ENCODE measurements at places on chromosomes 6 and 20. TPM values are rescaled to one million over a fixed set of nuclear protein-coding genes. Genes with fewer than 3 reads are reported as not detected.

GRCh38 chr6:14706378-14706929 lies 539.4 kb upstream of the JARID2 start:
- no peak for DNase-seq

GRCh38 chr20:14617123-14617522 lies 279.7 kb upstream of the FLRT3 start:
- DNase-seq: no peak

The CCM2L gene
- total RNA-seq: not detected

The CAGE1 gene
- not detected for total RNA-seq

GRCh38 chr20:12591949-12592470 lies 416.8 kb upstream of the SPTLC3 start:
- DNase-seq: no peak

- DNase-seq: no peak
These were observed 3.1 kb downstream of the TRAPPC3L start for GRCh38 chr6:116542426-116542825.

DNA sequence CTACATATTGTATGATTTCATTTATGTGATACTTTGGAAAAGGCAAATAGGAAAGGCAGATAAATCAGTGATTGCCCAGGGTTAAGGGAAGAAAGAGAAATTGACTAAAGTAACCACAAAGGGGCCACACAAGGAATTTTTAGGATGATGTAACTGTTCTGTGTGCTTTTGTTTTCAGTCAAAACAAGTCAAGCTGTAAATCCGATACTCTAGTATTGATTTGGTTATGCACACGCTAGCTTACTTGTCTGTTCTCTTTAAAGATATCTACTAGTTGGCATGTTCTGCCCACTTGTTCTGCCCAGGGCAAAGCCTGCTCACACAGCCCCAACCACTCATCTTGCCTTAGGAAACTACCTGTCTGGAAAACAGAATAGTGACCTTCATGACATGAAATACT lies 6.4 kb downstream of the FBXL4 start:
- no peak for DNase-seq

GRCh38 chr6:37200085-37200484 lies 30.1 kb downstream of the PIM1 start:
- DNase-seq: no peak

- DNase-seq: no peak
These were observed 36.4 kb downstream of the ERMARD start for GRCh38 chr6:169787797-169788196.

DNA sequence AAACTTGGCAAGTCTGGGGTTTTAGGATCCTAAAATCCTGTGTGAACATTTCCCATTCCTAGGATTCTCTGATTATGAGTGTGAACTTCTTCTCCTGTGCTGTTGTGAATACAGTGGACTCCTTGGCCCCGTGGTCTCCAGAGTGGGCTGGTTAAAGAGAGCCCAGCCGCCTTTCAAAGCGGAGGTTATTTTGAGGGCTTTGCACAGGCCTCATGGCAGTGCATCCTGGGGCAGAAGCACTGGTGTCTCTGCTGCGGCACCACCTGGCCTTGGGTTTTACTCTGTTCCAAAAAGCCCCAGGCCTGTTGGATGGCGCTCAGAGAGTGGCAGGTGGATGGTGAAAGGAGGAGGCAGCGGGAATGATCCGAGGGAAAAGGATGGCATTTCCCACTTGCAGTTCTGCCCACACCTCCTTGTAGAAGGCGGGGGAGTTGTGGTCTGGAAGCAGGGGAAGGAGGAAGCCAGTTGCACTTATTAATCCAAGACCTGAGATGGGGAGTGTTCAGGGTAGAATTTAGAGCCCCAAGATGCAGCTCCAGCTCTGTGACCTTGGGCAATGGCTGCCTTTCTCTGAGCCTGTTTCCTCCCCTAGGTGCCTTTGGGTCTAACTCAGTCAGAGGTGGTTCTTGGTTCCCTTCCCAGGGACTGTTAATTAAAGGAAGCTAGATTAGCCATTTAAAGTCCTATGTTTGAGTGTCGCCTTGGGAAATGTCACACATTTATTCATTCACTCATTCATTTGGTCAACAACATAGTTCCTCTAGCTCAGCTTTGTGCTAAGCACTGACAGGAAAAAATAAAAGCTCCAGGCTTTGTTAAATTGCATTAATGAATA lies 22.4 kb downstream of the MMP24 start:
- no peak for DNase-seq

GRCh38 chr20:47099825-47100441 lies 205.3 kb downstream of the EYA2 start:
- DNase-seq: no peak

The ULBP2 gene
- total RNA-seq: 0.50 TPM

DNA sequence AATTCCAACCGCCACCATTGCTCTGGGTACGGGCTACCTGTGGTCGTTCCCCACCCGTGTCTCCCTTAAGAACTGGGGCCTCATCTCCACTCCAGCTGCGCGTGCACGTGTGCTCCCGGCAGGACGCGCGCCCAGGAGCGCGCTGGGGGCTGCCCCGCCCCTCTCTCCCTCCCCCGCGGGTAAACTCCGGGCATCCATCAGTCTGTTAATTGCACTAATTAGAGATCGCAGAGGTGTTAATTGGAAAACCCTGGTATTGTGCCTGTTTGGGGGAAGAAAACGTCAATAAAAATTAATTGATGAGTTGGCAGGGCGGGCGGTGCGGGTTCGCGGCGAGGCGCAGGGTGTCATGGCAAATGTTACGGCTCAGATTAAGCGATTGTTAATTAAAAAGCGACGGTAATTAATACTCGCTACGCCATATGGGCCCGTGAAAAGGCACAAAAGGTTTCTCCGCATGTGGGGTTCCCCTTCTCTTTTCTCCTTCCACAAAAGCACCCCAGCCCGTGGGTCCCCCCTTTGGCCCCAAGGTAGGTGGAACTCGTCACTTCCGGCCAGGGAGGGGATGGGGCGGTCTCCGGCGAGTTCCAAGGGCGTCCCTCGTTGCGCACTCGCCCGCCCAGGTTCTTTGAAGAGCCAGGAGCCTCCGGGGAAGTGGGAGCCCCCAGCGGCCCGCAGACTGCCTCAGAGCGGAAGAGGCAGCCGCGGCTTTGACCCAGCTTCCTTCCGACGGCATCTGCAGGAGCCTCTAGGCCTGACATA lies 14.4 kb downstream of the FOXP4 start:
- DNase-seq: peak; percentile 86

The BPIFB2 gene
- not detected for total RNA-seq

The GABRR1 gene
- not detected for total RNA-seq

DNA sequence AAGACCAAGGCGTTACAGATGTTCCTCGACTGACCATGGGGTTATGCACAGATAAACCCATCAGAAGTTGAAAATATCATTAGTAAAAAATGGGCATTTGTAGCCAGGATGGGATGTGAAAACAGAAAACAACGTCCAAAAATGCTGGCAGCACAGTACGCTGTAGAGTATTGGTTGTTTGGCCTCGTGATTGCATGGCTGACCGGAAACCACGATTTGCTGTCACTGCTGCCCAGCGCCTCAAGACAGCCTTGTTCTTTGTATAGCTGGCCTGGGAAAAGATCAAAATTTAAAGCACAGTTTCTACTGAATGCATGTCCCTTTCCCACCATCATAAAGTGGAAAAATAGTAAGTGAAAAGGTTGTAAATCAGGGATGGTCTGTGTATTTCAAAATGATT lies 41.9 kb downstream of the MTHFD1L start:
- DNase-seq: no peak

DNA sequence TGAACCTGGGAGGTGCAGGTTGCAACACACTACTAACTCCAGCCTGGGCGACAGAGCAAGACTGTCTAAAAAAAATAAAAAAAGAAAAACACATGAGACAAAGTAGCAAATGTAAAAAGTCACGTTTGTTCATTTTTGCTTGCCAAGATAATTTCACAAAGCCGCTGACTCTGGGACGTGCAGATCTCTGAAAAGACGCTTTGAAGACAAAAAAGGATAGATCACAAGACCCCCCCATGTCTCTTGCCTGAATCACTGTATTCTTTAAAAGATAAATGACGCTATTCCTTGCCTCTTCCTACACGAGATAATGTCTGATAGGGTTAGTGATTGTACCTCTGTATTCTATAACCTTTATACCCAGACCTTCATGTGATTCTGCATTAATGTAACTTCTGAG lies 23.3 kb upstream of the STXBP5 start:
- DNase-seq: no peak

GRCh38 chr6:106379951-106380350 lies 19.4 kb downstream of the CRYBG1 start:
- DNase-seq: no peak

The MAP7 gene
- 2.3 TPM for total RNA-seq

The CGAS gene
- total RNA-seq: 27.9 TPM

Data from activated CD4-positive, alpha-beta T cell treated with anti-CD3 and anti-CD28 coated beads, Interleukin-2, amount 10 ng/mL, durations not matched to agents 7 days and 5 days (primary cell).